ENCODE measurements at places on chromosomes 4 and X.

DNA sequence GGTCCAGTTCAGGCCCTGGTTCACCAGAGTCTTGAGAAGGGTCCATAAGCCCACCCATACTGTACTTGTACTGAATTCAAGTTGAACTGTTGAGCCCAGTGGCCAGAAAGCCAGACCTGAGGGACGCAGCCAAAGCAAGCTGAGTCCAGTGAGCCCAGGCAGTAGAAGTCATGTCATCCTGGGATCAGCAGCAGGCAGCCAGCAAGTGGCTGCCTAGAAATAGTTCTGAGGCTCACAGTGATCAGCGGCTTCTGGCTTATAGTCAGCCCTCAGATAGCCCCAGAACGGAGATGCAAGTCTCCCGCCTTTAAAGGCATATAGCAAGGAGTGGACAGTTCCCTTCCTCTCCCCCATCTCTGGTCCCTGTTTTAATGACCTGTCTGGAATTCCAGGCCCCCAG lies 347.1 kb downstream of the FBXW7 start:
- DNase-seq: no peak

- DNase-seq: no peak
Observed at GRCh38 chr4:101221294-101221693, 126.0 kb downstream of the PPP3CA start.

DNA sequence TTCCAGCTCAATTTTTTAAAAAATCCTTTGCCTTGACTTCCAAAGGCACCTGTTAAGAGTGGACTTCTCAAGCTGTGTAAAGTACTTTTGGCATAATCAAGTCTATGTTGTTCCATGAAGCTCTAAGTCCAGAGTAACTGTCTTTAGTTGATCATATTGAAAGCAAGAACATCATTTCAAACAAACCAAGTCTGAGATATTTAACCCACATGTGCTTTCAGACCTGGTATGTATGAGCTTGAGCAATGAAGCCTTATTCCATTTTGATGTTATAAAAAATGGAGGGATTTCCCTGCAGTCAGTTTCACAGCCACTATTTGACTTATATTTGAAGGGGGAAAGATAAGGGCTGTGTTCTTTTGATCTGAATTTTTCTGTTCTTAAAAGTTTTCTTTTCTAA lies 23.7 kb upstream of the EOLA2 start:
- no peak for DNase-seq

GRCh38 chr4:3219761-3220475 lies 29.0 kb upstream of the MSANTD1 start:
- DNase-seq: no peak
